ENCODE measurements at places on chromosomes 12 and 14.

DNA sequence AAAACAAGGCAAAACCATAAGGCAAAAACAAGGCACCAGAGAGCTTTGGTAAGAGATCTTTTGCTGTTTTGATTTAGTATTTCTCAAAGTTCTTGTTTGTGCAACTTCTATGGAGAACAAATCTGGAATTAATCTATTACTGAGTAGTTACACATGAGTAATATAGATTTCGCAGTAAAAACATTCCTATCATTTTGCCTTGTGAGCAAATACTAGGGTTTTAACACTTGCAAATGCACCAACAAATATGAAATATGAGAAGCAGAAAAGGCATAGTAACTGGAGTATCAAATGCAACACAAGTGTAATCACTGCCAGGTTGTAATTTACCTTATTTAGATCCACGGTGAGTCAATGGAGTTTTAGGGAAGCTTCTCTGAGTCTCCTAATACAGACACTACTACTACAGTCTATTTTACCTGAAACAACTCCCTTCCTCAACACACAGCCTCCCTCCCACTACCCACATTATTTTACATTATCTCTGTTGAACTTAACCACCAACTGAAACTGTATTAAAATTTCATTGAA lies 324.1 kb downstream of the FLRT2 start:
- no peak for DNase-seq

DNA sequence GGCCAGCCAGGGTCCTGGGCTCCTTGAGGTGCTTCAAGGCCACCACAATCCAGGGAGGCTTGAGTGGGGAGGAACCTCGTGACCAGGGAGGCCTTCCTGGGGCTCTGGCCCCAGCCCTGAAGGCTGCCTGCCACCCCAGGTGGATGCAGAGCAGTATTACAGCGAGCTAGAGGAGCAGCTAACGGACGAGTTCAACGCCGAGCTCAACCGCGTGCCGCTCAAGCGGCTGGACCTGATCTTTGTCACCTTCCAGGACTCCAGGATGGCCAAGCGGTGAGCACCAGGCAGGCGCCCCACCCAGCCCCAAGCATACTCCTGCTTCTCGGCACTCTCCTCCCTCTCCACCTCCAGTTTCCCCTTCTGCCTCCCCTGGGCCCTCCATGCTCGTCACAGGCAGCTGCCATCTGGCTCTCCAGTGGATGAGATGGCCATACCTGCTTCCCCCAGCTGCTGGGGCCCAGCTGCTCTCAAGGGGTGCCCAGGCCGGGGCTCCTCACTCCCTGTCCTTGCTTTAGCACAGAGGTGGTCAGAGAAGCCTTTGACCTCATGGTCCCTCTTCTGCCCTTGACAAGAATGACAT lies 30.6 kb downstream of the NGB start:
- no peak for DNase-seq

- DNase-seq, result no peak
These were observed 179.6 kb upstream of the MYL2 start for GRCh38 chr12:111100003-111100402.

DNA sequence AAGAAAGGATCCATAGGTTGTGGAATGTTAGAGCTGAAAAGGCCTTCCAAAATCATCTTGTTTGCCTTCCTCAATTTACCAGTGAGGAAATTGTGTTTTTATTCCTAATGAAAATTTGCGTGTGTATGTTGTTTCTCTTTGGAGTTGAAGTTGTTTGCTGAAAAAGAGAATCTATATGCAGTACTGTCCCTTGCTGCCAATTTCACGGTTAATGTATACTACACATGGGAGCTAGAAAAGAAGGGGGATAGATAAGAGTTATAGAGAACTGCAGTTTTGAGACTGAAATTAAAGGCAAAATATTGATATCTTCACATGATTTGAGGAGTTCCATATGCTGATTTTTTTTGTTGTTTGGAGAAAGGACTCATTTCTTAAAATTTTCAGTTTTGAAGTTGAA lies 62.0 kb upstream of the LRTM2 start:
- DNase-seq, result no peak

DNA sequence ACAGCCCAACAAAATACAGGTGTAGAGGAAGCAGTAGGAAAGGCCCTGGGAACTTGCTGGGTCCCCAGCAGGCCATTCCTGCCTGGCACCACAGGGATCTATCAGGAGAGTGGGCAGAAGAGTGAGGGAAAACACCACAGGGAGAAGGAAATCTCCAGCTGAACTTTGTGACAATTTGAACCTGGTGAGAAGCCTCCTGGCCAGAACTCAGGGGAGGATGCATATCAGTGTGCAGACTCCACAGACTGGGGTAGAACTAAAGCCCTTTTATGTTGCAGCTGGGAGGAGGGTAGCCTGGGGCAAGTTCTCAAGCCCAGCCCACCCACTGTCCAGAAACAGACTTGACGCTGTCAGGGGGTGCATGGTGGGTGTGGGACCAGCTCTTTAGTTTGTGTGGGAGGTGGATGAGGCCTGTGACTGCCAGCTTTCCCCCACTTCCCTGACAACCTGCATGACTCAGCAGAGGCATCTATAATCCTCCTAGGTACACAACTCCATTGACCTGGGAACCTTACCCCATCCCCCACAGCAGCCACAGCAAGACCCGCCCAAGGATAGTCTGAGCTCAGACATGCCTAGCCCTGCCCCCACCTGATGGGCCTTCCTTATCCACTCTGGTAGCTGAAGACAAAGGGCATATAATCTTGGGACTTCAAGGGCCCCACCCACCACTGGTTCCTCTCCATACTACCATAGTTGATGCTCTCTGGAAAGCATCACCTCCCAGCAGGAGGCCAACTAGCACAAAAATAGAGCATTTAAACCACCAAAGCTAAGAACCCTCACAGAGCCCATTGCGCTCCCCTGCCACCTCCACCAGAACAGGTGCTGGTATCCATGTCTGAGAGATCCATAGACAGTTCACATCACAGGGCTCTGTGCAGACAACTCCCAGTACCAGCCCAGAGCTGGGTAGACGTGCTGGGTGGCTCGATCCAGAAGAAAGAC lies 28.9 kb downstream of the PNN start:
- no peak for DNase-seq

DNA sequence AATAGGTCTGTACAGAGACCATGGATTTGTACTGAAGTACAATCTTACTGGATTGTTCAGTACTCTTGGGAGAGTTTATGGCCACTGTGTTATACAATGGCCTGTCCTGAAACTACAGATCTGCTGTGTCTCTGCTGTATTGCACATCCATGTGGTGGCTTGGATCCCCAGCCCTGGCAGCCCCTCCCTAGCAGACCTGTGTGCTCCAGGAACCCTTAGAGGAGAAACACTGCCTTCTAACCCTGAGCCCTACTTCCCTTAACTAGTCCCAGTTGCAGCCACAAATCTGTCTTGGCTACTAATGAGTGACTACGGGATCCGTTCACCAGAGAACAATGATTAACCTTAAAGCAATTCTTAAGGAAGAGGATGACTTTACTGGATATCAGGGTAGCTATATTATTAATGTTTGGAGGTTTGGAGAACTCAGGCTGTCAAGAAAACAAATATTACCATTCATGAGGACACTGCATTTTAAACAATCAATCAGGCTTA lies 27.7 kb downstream of the RNF34 start:
- no peak for DNase-seq

DNA sequence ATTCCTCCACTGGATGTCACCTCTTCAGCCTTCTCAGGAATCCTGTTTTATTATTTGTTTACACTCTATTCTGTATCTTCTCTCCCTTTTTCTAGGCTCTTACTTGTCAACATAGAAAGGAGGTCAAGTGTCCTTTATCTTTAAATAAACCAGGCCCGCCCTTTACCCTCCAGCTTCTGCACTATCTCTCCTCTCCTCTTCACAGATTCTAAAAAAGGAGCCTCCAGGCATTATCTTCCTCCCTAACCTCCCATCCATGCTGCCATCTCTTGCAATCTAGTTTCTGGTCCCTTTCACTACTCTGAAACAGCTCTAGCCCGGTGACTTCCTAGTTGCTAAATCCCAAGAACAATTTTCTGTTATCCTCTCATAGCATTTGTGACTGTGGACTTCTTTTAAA lies 24.1 kb upstream of the ARID2 start:
- no peak for DNase-seq

GRCh38 chr14:88554457-88555286 lies at the start of gene PTPN21:
Gene PTPN21, minus strand, starts transcription at chr14:88555007. Its CDS starts 4,590 bp downstream, at chr14:88550417.
- DNase-seq, result peak; percentile 57

- no peak for DNase-seq
These were observed 102.7 kb upstream of the ST8SIA1 start for GRCh38 chr12:22437031-22437806.

DNA sequence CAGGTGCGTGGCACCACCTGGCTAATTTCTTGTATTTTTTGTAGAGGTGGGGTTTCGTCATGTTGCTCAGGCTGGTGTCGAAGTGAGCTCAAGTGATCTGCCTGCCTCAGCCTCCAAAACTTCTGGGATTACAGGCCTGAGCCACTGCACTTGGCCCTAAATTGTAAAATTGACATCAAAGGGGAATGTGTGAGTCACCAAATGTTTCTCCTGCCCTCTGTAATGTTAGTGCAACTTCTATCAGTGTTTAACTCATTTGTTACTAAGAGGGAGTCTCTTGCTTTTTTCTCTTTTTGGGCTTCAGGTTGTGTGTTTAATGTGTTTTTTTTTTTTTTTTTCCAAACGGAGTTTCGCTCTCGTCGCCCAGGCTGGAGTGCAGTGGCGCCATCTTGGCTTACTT lies 2.3 kb downstream of the TULP3 start:
- DNase-seq, result no peak

- no peak for DNase-seq
These were observed 44.1 kb downstream of the SMIM41 start for GRCh38 chr12:52123487-52124186.

DNA sequence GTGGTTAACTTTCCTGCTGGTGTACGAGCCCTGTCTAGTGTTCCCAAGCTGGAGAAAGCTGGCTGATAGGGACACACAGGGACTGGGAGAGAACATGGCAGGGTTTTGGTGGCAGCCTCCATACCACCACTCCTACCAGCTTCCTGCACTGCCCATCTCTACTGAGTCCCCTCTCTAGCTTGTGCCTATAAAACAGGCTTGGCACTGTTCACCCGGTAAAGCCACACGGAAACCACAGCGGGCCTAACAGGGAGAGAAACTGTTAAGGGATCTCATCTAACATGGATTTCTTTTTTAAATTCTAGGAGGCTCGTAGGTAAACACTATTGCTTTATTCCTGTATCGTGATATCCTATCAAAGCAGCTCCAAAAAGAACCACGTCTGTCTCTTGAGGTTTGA lies 204.7 kb downstream of the TTC7B start:
- DNase-seq, result no peak

- DNase-seq, result no peak
These were observed 52.5 kb downstream of the ATP23 start for GRCh38 chr12:57993834-57994233.

DNA sequence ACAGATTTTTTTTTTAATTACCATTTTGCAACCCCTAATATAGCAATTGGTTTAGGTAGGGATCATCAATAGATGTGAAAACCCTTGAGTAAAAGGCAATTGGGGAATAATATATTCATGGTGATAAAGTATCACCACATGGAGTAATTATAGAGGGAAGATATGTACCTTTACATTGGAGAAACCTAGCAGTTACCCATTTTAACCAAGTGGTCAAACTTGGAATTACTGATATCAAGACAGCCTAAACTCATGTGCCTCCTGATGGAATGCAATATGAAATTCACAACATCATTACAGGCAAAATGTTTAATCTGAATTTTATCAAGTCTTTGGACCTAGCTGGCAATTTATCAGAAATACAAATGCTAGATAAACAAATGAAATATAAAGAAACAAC lies 6.7 kb upstream of the SLC10A1 start:
- DNase-seq, result no peak

GRCh38 chr14:28754209-28754985 lies 12.2 kb upstream of the FOXG1 start:
- DNase-seq, result no peak

GRCh38 chr14:91114079-91115065 lies 499 bp downstream of the DGLUCY start:
- peak; percentile 94 for DNase-seq

GRCh38 chr14:49934646-49935045 lies 41.8 kb downstream of the ARF6 start:
- DNase-seq, result no peak

- no peak for DNase-seq
These were observed 6.6 kb upstream of the KRT4 start for GRCh38 chr12:52820521-52820920.

- no peak for DNase-seq
These were observed 58.0 kb downstream of the STX2 start for GRCh38 chr12:130780880-130781575.

GRCh38 chr12:14979468-14979867 lies 6.6 kb downstream of the PDE6H start:
- no peak for DNase-seq

- DNase-seq, result no peak
These were observed 6.0 kb downstream of the ALKBH2 start for GRCh38 chr12:109087250-109087649.

DNA sequence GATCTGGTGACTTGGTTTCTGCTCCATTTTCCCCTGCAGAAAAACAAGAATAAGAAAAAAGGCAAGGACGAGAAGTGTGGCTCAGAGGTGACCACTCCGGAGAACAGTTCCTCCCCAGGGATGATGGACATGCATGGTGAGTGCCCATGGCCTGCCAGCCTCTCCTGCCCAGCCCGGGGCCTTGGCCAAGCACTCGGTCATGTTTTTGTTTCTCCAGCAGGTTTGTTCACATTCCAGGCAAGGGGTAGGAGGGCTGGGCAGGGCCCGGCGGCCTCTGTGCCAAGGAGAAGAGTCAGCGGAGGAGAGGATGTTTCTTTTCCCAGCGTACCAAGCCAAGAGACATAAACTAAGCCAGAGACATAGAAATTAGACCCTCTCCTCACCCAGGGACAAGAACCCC lies 13.6 kb downstream of the BCL7A start:
- no peak for DNase-seq

DNA sequence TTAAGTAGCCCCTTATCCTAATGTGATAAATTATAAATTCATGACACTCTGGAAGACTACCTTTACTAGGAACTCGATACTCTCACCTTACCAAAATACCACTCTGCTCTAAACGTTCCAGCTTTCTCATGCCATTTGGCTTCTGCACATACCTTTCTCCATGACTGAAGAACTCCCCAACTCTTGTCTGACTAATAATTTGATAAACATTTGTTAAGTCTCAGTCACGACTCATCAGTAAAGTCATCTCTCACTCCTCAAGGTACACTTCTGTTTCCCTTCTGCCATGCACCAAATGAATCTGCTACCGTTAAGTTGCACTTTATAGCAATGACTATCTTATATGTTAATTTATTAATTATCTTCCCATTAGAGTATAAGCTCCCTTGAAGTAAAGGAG lies 498.3 kb upstream of the NOVA1 start:
- no peak for DNase-seq

DNA sequence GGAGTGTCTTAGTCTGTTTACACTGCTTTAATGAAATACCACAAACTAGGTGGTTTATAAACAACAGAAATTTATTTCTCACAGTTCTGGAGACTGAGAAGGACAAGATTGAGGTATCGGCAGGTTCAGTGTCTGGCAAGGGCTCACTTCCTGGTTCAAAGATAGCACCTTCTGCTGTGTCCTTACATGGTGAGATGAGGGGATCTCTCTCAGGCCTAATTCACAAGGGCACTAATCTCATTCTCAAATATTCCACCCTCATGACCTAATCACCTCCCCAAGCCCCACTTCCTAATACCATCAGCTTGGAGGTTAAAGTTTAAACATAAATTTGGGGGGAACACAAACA lies 35.0 kb upstream of the PLEK2 start:
- no peak for DNase-seq
